NCI-H2107 (cell line): ENCODE measurements at places on chromosomes 7 and 10.

DNA sequence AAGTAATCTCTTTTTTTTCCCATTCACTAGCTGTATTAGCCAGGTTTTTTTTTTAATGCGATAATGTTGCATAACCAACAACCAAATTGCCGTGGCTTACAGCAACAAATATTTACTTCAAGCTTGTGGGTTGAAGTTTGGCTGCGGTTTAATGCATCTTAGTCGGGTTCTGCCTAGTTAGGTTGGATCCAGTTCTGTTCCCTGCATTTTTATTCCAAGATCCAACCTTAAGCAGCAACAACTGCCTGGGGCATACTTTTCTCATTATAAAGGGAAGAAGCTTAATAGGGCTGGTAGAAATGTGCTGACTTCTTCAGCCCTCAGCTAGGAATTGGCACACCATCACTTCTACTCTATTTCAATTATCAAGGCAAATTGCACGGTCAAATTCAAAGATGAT lies 1115.5 kb upstream of the AUTS2 start:
- DNase-seq = no peak

GRCh38 chr10:112517451-112517862 lies 70.4 kb downstream of the VTI1A start:
- DNase-seq = no peak

GRCh38 chr7:129882531-129882930 lies 70.2 kb downstream of the UBE2H start:
- DNase-seq = no peak

DNA sequence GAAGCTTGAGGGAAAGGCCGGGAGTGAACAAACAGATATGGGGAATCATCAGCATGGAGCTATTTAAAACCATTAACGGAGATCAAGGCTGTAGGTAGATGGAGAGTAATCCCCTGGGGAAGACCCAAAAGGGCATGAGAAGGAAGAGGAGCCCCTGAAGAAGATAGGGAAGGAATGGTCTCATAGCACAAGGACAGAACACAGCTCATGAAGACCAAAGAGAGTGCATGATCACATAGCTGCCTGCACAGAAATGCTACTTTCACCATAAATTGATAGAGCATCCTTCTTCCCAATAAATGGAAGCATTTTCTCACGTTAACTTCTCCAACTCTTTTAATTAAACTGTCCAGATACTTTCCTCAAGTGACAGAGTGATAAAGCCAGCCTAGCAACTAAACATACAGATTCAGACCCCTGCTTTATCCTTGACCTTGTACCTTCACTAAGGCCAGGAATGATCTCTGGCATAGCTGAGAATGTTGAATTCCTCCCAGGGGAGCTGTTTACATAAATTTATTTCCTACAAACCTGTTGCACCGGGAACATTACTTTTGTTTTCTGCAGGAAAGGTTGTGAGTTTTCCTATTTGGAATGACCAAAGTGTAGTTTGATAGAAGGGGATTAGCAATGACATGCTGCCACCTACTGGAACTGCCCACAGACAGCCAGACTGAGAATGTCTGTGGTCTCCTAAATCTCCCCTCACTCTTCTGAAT lies 110.8 kb upstream of the LRGUK start:
- peak; percentile 15 for DNase-seq

DNA sequence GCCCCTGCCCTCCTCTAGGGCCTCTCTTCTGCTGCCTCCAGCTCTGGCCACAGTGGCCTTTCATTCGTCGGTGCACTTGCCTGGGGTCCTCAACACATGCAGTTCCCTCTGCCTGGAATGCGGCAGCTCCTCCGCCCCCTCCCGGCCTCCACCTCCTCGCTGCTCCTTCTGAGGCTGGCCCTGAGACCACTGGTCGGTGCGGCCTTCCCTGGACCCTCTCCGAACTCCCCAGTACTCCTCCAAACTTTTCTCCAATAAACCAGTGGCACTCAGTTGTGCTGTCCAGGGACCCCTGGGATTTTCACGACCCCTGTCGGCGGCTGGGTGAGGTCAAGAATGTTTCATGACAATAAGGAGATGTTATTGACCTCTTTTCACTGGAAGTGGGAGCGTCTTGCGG lies 53.5 kb downstream of the BMS1 start:
- no peak for DNase-seq

DNA sequence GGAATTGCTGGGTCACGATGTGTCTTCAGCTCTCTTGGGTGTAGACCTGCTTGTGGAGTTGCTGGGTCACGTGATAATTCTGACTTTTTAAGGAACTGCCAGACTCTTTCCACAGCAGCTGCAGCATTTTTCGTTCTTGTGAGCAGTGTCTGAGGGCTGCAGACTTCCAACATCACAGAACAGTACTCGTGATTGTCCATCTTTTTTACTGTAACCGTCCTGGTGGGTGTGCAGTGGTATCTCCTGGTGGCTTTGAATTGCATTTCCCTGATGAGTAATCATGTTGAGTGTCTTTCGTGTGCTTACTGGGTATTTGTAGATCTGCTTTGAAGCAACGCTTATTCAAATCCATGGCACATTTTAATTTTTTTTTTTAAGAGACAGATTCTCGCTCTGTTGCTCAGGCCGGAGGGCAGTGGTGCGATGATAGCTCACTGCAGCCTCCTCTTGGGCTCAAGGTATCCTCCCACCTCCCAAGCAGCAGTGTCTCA lies 22.7 kb downstream of the INPP5A start:
- DNase-seq = no peak

DNA sequence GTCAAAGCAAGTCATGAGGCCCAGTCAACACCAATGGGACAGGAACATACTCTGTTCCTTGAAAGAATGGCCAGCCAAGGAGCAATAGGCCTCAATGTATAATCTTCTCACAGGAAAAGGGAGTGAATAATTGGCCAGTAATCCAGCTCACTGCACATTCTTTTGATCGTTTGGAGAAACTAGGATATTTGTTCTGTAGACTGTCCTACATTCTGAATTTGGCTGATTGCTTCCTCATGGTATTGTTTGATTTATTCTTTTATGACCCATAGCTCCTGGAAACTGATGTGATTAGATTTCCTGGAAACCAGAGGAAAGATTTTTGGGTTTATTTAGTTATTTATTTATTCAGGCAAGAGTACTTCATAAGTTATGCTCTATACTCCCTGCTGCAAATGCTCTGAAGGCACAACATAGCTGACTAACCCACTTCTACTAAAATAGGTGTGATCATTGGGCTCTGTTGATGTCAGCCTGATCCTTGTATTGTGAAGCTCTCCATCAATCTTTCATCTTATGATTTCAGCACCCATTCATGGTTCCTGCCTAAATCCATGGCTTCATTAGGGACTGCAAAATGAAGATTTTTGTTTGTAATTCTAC lies 745.2 kb downstream of the SUGCT start:
- DNase-seq = no peak

GRCh38 chr10:15516256-15517085 lies 145.4 kb upstream of the FAM171A1 start:
- no peak for DNase-seq

- no peak for DNase-seq
These were observed 151.5 kb upstream of the EEPD1 start for GRCh38 chr7:36001546-36001945.

DNA sequence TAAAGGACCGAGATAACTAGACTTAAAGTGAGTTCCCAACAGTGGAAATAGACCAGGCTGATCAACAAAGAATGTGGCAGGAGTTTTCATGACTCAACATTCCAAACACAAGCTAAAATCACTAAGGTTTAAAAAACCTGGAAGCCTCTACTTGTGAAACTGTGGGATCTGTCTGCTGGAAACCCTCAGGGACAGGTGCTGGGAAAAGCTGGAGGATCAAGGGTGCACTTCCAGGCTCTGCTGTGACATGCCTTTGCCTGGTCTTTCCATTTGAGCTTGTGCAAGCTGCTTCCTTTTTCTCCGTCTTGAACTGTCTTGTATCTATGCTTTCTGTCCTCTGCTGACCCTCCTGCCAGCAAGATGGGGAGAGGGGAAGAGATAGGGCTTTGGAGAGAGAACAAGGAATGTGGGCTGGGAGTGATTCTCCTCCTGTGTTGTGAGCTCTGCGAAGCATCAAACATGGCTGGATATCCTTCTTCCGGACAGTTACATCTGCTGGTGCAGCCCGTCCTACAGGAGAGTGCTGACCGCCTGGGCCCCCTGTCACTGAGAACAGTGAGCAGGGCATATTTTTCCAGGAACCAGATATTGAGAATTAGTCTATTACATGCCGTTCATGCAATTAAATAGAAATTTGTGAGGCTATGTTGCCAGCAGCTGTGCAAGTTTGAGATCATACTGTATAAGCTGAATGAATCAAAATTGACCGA lies 25.5 kb downstream of the ARHGAP22 start:
- no peak for DNase-seq

DNA sequence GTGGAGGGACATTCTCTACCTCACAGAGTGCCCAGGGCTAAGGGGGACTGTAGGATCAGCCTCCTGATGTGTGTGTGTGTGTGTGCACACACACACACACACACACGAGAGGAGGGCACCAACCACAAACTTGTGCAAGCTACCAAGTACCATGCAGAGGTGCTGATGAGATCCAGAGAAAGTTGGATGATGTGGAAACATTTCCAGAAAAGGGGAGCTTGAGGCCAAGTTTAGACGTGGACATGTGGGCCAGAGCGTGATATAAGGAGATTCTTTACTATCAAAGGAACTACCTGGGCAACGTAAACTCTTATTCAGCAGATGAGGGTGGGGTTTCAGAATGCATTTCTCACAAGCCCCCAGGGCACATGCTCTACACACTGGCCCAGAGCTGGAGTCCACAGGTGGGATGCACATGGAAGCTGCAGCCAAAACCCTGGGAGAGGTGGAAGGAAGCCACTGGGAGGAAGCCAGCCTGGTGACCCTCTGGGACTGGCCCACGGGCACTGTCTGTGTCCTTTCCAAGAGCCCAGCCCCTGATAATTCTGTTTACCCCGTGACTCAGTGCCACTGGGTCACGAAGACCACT lies 53.5 kb downstream of the DLG5 start:
- no peak for DNase-seq

DNA sequence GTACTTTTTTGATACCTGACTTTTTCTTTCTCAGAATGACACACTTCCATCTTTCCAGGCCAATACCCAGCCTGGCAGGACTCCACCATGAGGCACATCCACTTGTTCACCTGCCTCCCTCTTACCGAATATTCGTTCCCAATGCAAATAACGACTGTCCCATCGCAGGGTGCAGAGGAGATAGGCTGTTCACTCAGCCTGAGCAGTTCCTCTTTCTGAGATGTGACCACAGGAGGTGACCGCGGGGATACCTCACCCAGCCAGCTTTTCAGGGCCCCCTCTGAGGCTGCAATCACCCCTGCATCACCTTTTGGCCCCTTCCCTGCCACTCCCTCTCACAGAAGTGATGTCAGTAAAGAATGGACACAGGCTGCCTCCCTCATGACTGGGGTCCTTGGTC lies 28.3 kb downstream of the PTPRN2 start:
- no peak for DNase-seq

DNA sequence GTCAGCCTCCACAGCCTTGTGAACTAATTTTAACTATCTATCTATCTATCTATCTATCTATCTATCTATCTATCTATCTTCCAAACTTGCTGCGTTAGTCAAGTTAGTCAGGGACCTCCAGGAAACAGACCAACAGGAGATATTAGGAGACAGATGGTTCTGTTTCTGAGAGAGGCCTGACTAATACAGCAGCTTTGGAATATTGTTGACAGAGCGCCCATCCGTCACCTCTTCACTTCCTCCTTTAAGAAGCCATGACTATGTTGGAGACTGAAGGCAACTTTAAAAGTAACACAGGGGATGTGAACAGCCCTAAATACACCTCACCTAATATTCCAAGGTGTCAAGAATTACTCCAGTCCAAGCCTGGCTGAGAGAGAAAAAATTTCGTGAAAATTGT lies 280.9 kb upstream of the IGFBP3 start:
- DNase-seq = no peak

- DNase-seq = no peak
These were observed 213.6 kb upstream of the ADARB2 start for GRCh38 chr10:1950803-1951495.

GRCh38 chr7:98229991-98230745 lies 18.9 kb downstream of the BHLHA15 start:
- no peak for DNase-seq

GRCh38 chr7:24829787-24830186 lies 72.5 kb upstream of the GSDME start:
- no peak for DNase-seq

DNA sequence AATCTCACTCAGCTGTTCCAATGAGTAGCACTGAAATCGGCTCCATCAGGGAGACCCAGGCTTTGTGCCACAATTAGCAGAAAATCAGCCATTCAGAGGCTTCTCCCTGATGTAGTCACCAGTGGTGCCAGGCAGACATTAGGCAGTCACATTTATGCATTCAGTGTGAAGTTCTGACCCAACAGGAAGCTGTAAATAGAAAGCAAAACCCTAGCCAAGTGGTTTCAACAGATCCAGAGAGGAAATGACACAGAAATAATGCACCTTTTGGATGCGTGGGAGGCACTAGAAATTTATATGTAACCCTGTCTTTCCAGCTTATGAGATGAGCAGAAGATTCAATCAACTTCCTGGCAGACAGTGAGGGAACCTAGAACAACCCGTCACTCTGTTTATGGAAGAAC lies 186.4 kb downstream of the PDE1C start:
- no peak for DNase-seq

GRCh38 chr10:33147013-33147310 lies 187.5 kb downstream of the NRP1 start:
- no peak for DNase-seq

DNA sequence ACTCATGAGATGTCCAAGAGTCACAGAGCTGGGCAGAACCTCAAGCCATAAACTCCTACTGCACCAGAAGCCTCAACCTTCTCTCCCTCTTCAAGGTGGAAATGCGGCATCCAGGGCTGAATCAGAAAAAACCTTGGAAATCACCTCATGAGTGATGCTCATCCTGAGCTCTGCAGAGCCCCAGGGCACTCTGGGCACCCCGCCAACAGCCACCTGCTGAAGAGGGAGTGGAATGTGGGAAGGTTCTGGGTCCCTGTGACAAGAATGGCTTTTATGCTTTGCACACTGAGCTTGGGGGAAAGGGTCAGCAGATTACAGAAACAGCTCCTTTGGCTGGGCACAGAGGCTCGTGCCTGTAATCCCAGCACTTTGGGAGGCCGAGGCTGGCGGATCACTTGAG lies 18.8 kb downstream of the NUDT1 start:
- DNase-seq = peak; percentile 84

DNA sequence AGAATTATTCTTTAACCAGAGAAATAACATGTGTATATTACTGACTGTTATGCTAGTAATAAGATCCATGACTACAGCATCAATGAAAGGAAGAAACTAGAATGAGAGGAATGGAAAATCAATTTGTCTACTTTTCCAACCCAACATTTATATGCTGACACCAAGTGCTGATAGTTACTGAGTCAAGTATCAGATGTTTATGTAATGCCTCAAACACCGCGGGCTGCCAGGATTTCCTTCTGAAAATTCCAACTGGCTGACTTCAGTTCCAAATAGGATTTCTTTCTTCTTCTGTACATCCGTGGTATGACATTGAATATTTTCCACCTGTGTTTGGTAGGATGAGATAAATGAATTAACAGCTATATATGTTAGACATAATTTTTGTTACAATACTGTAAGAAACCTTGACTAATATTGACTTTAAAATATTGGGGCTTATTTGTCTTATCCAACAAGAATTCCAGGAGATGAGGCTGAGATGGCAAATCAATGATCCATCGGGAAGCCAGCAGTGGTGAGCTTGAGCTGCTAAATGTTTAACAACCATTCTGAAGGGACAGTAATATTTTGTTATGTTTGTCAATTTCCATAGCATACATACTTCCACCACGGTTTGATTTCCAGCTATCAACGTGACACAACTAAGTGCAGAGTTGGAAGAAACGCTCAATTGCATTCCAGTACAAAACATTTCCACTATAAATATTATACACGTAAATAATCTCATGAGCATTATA lies 435.2 kb upstream of the AUTS2 start:
- no peak for DNase-seq

- DNase-seq = no peak
These were observed 42.7 kb downstream of the CALML3 start for GRCh38 chr10:5567477-5567876.
